ENCODE measurements at places on chromosomes 5 and 9.

DNA sequence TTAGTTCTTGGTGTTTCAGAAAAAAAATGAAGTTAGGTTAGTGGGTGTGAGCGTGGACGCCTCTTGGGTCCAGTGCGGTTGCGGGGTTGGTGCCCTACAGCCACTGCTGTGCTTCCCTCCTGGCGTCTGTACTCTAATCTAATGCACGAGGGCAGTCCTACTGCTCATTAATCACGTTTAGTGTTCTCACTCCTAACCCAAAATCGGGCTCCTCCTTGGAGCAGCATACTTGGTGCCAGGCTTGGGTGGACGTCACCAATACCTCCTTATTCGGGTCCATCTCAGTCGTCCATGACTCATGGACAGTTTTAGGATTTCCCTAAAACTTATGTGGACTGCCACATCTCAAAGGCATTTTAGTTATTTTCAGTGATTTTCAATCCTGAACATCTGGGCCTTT is 41.6 kb downstream of the TRIO start:
- DNase-seq, result no peak

DNA sequence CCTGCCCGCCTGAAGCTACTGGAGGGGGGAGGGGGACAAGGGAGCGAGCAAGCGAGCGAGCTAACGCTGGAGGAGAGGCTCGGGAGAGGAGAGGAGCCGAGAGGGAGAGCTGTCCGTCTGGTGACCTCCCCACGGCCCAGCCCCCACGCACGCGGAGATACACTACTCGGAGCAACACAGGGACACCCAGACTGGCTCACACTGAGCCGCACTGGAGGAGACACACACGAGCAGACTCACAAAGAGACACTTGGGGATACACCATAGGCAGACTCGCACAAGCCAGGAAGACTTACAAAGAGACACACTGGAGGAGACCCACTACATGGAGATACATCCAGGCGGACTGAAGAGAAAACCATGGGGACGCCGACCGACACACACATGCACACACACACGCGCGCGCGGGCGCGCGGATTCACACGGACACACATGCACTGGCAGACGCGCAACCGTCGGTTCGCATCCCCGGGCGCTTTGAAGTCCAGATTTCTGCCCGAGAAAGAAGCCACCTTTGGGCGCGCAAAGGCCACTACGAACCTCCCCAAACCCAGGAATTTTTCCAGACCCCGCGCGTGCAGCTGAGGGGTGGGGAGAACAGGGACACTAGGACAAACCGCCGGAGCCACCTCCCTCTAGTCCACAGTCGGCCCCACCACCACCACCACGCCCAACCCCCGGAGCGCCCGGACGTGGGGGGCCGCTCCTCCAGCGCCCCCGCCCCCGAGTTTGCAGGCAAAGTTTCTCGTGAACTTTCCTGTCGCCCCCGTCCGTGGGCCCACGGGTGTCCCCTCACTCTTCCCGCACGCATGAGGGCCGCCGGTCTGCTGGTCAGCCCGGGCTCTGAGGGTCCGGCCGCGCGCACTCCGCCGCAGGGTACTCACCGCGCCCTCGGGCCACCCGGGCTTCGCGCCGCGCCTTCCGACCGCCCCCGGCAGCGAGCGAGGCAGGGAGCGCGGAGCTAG is 571 bp downstream of the CNTFR start:
- DNase-seq, result no peak

- no peak for DNase-seq
These were observed 75.4 kb downstream of the NFIB start for GRCh38 chr9:14238518-14238917.

- DNase-seq, result no peak
These were observed 183.3 kb downstream of the SEC61B start for GRCh38 chr9:99405359-99405758.
